NCI-H2081 treated with DMSO at 0.1 percent for 48 hours (cell line): ENCODE measurements at places on chromosomes 7 and 10.

- no peak for DNase-seq
Measured at GRCh38 chr10:74586088-74586585, 240.3 kb upstream of the KAT6B start.

- DNase-seq: no peak
Measured at GRCh38 chr7:90244565-90244908, 437 bp upstream of the CFAP69 start.

- no peak for DNase-seq
Measured at GRCh38 chr7:147182874-147183273, 1066.3 kb downstream of the CNTNAP2 start.

DNA sequence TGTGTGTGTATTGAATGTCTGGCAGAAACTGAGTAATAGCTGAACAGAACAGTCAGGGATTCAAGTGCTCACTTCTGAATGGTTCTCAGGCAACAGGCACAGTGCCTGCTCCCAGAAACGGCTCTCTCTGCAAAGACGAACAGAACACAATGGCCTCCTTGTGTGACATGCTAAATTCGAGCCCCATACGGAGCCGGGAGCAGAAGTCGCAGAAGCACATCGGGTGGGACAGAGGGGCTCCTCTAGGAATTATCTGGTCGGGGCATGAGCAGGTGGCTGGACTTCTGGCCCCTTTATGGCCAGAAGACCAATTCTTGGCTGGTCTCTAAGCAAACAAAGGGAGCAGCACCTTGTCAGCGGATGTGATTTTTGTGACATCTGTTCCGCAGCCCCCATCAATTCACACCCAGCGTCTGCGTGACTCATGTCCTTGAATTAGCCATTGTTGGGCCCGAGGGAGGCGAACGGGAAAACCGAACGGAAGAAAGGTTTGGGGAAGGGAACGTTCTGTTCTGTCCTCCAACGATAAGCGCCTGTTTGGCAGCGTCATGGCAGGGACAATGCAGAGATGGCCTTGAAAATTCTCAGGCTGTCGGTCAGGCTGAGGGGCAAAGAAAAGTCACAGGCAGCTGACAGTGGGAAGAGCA lies 47.3 kb upstream of the NPTX2 start:
- no peak for DNase-seq

GRCh38 chr10:96826438-96826837 lies 5.7 kb upstream of the LCOR start:
- DNase-seq: no peak

DNA sequence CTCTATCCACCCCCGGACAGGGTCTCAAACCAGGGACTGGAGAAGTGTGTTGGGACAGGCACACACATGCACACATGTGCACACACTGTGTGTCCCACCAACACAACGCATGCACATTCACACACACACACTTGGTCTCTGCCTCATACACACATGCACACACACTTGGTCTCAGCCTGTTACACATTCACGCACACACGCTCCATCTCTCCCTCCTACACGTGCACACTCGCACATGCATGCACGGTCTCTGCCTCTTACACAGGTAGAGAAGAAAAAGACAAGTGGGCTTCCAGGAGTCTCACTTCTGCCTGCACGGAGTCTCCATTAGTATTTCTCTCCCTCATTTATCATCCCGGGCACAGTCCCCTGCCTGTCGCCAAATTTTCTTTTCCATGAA lies 171.2 kb downstream of the EBF3 start:
- DNase-seq: no peak

DNA sequence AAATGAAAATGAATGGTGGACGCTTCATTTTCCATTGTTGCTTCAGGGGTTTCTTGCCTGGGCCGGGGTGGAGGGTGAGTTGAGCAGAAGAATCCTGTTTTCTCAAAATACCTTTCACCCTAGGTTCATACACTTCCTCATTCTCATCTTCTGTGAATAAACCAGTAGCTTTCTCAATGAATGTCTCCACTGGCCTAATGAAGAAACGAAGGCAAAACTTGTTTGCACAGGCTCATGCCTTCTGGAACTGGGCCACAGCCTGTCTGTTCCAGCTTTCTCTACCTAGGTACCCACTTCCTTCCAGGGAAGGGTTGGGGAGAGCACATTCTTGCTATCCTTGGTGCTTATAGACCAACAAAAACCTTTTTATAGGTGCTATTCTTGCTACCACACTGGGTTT lies 21.3 kb downstream of the STMP1 start:
- DNase-seq: no peak

- no peak for DNase-seq
Measured at GRCh38 chr10:82736305-82736704, 861.3 kb downstream of the NRG3 start.

GRCh38 chr10:117419921-117420320 lies 44.7 kb upstream of the PDZD8 start:
- DNase-seq: no peak

DNA sequence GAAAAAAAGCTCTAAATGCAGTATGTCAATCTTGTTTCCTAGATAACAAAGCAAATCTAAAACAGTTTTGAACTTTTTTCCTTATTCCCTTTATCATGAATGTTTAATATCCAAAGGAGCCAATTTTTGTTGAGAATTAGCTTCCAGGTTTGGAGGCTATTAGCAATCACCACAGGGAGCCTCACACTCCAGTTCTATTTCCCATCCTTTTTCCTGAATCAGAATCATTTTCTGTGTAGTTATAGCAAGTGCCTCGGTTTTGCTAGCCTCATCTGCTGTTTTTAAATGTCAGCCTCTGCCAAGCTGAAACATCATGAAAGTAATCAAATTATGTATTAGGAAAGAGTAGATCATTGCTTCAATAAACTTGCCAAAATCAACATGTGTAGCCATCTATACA lies 357.5 kb upstream of the LRGUK start:
- DNase-seq: no peak

GRCh38 chr7:91628742-91629141 lies 251.8 kb downstream of the MTERF1 start:
- DNase-seq: no peak

GRCh38 chr10:2897619-2898508 lies 169.5 kb upstream of the PFKP start:
- DNase-seq: no peak

GRCh38 chr10:93856349-93857145 lies 37.2 kb upstream of the SLC35G1 start:
- DNase-seq: no peak

- no peak for DNase-seq
Measured at GRCh38 chr10:101092881-101093354, 31.1 kb downstream of the KAZALD1 start.

- DNase-seq: no peak
Measured at GRCh38 chr10:124324451-124324850, 94.3 kb downstream of the OAT start.

DNA sequence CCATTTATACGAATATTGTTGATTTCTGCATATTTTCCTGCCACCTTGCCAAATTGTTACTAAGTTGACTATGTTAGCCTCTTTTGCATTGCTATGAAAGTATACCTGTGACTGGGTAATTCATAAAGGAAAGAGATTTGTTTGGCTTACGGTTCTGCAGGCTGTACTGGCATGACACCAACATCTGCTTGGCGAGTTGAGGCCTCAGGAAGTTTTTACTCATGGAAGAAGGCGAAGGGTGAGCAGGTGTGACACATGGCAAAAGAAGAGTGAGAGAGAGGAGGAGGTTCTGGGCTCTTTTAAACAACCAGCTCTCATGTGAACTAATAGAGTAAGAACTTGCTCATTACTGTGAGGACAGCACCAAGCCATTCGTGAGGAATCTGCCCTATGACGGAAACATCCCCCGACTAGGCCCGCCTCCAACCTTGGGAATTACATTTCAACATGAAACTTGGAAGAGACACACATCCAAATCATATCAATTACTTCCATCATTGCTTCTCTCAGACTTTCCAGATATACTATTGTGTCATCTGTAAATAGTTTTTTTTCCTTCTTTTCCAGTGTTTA lies 8.4 kb downstream of the RALA start:
- DNase-seq: no peak

GRCh38 chr7:84339306-84339705 lies 144.7 kb upstream of the SEMA3A start:
- DNase-seq: no peak

DNA sequence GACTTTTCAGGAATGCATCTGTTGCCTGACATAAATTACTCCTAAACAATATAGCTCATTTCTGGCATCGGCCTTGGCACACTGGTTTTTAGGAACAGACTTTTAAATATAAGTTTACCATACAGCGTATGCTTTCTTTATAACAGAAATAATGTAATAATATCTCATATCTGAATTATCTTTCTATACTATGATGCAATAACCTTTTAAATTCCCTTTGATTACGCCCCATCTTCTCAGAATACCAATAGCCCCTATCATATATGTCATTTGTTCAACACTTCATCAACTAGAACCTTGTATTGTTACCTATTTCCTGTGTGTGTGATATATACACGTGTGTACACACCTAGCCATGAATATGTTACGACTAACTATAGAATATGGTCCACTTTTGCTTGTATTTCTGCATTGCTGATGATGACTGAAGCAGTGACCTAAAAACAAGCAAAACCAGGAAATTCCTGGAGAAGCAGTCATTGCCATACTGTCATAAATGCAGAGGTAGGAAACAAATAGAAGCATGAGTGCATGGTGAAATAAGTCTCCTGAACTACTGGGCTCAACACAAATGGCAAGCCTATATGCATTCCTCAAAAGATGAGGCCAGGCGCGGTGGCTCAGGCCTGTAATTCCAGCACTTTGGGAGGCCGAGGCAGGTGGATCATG lies 618.4 kb upstream of the NRP1 start:
- DNase-seq: no peak

DNA sequence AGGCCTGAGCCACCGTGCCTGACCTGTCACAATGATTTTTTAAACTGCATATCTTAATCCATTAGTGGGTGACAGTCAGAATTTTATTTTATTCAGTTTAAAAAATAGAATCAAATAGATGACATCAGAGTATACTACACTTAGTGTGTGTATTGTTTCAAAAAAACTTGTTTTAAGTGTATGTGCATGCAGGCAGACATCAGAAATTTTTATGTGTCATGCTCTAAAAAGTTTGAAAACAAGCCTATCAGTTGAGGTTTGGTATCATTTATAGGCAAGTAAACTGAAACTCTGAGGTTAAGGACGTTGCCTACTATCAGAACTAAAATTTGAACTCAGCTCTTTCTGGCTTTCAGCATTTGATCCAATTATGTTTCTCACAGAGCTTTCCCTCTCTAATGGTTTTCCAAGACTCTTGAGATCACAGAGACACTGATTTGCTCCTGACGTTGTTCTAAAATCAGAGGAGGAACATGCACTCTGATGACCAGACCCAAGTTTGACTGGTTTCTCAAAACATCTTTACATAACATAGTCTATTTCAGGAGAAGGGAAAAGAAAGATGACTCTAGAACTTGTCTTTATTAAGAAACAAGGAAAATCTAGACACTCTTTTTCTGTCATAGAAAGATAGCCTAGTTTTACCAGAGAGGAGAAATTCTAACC lies 188.6 kb downstream of the AUTS2 start:
- no peak for DNase-seq

DNA sequence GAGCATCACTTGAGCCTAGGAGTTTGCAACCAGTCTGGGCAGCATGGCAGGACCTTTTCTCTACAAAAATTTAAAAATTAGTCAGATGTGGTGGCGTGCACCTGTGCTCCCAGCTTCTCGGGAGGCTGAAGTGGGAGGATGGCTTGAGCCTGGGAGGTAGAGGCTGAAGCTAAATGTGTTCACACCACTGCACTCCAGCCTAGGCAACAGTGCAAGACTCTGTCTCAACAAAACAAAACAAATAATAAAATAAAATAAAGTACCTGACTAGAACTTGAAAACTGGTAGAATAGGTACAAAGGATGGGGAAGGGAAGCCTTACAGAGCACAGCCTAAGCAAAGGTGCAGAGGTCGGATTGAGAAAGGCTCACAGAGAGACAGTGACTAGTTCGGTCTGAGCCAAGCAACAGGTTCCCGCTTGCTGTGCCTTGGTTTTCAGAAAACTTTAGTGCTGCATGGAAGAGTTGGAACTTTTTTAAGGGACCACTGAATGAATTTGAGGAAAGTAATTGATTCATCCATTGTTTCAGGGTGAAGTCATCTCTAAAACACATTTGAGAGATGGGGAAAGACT lies 100.1 kb upstream of the STK17A start:
- DNase-seq: no peak

GRCh38 chr7:95672434-95672833 lies 76.1 kb upstream of the PDK4 start:
- no peak for DNase-seq

DNA sequence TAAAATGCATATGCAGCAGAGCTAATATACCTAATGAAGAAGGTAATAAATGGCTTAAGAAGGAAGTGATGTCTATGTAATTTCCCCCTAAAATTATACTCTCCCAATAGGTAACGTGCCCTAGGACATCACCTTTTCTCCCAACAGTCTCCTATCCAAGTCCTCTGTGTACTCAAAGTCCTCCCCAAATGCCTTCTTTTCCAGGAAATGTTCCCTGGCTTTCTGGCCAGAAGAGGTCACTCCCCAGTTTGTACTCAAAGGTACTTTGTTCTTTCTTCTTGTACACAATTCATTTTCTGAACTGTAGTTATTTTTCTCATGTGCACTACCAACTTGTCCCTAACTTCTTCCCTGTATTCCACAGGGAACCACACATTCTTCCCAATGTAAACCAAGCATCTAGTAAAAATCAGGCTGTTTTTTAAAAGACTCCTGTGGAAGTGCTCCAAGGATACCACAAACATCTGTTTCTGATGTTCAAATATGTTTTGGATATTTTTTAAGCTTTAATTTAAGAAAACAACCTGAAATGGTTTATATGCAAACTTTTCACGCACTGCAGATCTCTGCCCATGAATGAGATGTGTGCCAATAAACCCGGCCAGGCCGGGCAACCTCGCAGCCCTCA lies 262.3 kb upstream of the KLF14 start:
- no peak for DNase-seq

DNA sequence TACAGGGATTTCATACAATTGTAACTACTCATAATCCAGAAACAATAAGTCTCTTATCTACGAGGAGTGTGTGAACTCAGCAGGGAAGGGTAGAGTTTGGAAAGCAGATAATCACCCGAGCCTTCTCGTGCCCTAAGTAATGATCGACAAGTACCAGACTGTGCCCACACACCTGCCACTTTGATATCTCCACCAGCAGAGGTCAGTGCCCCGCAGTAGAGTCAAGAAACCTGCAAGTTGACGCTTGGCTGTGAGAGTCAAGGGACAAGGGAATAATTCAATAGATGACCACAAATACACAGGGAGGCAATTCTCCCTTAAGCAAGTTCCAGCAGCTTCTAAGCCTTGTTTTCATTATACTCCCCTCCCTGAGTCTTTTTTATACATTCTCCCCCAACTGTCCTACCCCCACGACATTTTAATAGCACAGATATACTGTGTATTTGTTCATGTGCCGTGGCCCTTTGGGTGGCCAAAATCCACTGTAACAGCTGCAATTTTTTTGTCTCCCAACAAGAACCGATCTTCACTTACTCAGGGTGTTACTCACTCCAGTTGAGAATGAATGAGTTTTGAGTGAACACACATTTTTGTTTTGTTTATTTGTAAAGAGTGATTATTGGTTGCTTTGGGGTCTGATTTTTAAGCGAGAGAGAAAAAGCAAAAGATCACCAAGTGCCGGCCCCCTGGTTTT lies 106.9 kb upstream of the RHEB start:
- DNase-seq: no peak
